NCI-H524 treated with DMSO at 0.1 percent for 48 hours (cell line): ENCODE measurements at places on chromosomes 7 and 10.

GRCh38 chr7:14385074-14385473 is 395.6 kb upstream of the ETV1 start:
- no peak for DNase-seq

GRCh38 chr10:51178634-51179033 is 104.3 kb downstream of the PRKG1 start:
- DNase-seq, result no peak

GRCh38 chr7:77484785-77485184 is 52.3 kb upstream of the PTPN12 start:
- no peak for DNase-seq

GRCh38 chr7:134513169-134513752 is 14.1 kb upstream of the AKR1B10 start:
- DNase-seq, result no peak

DNA sequence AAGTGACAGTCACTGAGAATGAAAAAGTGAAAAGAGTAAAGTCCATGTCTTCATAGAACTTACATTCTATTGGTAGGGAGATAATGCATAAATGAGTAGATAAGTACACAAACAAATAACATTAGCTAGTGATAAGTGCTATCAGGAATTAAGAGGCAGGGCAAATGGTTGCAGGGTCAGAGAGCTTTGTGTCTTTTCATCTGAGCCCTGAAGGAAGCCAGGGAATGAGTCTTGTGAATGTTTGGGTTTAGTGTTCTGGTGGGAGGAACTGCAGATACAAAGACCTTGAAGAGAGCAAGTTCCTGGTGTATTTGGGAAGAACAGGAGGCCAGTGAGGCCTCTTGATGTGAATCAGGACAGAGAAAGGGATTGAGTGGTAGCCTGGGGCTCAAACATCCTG is 183.8 kb downstream of the CTTNBP2 start:
- no peak for DNase-seq

DNA sequence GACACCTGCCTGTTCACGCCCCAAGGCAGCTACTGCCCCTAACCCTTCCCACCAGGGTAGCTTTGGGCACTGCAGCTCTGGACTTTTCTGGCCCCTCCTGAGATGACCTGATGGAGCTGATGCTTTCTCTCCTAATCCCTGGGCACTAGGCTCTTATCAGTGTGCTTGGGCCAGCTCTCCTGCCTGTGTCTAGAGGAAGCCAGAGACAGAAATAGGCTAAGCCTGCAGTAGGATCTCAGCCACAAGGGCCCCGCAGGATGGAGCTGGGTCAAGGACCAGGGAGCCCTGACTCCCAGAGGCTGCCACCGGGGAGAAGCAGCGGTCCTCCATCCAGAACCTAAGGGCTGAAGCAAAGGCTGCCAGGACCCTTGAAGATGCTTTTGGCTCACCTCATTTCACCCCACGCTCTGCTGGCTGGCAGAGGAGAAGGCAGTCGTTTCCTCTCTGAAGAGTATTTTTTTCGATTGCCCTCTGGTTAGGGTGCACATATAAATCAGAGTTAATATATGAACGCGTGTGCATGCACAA is 580.8 kb downstream of the GALNT17 start:
- no peak for DNase-seq

DNA sequence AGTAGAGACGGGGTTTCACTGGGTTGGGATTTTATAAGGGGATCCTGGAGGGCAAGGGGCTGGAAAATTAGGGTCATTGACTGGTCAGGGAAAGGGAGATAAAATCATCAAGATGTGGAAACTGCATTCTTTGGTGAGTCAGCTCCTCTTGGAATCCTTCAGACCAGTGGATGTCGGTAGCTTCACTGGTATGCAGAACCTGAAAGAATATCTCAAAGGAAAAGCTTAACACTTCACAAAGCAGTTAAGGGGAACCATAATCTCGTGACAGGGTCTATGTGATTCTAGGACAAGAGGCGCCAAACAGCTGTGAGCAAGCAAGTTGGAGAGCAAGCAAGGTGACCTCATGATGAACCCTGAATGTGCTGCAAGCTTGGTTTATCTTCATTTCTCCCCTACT is 634.7 kb upstream of the AUTS2 start:
- no peak for DNase-seq

DNA sequence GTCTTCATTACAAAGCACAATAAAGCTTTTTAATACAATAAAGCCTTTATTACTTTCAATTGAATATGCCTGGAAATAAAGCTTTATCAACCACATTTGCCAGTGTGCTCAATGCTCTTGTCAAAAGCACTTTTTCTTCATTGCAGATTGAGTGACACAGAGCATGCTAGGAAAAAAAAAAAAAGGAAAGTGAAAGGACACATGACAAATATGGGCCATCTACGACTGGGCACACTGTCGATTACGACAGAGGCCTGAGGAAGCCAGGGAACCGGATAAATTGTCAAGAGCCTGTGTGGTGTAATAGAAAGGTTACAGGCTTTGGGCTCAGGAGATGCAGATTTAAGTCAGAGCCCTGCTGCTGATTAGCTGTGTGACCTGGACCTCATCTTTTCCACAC is 84.8 kb upstream of the LRGUK start:
- DNase-seq, result no peak

DNA sequence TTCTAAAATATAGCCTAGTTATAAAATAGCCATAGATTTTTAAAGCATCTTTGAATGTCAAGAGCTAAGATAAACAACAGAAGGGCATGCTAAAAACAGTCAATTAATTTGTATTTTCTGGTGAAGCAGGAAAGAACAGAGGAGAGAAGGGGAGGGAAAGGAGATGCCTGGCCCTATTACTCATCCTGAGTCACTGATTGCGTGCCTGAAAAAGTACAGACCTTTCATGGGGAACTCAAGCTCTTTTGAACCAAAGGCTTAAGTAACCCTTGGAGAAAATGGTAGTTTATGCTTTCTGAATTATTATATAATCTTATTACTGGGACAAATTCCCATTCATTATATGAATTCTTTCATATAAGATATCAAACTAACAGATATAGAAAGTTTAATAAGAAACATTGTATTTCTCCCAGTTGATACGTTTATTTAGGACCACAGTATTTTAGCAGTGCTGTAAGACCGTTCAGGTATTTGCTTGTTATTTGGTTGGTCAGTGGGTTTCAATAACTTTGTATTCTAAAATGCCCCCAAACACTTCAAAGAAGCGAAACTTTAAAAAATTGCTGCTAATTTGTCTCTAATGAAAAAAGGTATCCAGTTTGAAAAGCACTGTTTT is 151.3 kb downstream of the HGF start:
- DNase-seq, result no peak

DNA sequence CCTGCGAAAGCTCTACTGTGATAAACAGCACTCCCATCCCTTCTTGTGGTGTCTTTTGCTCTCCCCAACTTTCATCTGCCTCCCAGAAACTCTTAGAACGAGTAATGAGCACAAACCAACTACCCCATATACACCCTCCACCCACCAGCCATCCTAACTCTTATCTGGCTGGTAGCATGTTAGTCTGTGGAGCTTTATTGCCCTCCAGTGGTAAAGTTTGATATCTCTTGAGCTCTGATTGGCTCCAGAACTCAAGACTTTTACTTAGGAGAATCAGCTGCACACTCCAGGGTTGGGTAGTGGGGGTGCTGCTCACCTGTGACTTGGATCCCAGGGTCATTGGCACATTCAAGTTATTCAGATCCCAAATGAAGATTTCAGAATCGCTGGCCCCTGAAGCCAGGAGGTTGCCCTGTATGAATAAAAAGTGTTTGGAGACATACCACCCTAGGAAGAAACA is 10.9 kb downstream of the SEC31B start:
- DNase-seq, result no peak

DNA sequence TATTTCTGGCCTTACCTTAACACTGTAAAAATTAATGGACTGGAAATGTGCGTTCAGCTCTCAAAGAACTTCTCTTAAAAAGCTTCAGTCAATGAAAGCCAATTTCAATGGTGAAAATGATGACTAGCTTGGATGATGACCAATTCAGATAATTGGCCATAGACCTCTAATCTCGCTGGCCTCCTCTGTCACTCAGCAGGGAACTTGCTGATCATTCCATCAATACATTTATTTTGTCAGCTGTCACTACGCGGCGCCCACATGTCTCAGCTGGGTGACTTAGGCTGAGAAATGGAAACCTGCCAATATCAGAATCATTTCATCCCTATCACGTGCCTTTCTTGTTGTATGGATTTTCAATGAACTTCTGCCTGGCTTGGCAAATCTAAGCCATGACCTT is 673.0 kb upstream of the AUTS2 start:
- DNase-seq, result no peak

GRCh38 chr10:101569323-101569621 is 18.8 kb downstream of the POLL start:
- DNase-seq, result no peak

DNA sequence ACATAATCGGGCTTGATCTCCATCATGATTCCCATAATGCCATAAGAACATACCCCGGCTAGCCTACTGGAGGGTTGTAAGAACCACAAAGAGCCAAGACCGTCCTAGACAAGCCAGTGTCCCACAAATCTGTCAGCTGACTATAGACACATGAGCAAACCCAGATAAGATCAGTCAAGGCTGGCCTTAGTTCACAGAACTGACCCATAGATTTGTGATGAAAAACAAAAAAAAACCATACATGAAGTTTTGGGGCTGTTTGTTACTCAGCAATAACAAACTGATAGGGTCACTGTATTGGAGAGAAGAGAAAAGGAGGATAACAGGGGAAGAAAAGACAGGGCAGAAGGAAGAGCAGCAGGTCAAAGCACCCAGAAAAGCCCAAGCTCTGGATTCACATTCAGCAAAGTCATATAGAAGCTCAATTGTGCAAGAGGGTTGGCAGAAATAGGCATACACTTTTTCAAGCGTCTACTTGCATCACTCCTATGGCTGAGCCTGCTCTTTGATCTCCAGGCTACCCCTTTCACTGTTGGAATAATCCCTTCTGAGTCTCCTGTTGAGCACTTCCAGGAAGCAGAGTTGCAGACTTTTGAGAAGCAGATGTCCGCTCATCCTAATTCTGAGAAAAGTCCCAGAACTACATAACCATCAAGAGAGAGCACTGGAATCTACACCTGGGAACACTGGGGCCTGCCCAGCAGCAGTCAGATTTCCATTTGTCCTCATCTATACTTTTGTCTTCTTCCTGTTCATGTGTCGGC is 122.0 kb upstream of the HABP2 start:
- no peak for DNase-seq

DNA sequence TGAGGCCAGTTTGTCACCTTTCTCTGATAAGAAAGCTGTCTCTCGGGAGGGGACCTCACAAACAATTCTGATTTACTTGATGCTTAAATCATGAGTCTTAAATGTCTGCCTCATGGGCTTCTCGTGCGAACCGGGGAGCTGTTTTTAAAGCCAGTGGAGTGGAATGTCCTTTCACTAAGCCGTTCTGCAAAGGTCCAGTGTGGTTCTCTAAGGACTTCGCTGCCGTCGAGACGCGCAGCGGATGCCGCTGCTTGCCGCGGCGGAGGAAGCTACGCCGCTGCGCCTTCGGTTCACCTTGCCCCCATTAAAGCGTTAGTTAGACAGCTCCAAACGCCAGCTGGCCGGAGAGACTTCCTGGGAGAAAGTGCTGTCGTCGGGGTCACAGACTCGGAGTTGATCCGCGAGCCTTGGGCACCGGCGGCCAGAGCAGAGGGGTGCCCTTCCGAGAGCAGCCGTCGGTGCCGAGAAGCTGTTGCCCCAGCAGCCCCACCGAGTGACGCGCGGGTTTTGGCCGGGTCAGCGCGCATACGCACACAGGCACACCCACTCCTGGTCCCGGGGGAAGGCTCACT is 1.3 kb upstream of the HMX3 start:
- no peak for DNase-seq

DNA sequence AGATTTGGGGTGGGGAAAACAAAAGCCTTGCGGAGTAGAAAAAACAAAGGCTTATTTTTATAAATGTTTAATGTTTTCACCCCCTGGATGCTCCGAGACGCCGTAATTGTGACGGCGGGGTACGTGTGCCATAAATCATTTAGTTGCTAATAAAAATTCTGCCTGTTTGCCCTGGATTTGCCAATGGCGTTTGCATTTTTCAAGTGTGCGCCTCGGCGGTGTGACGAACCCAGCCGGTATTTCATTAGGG is 2.5 kb upstream of the TNRC18 start:
- no peak for DNase-seq

GRCh38 chr10:131088619-131089018 is 222.9 kb downstream of the TCERG1L start:
- no peak for DNase-seq

DNA sequence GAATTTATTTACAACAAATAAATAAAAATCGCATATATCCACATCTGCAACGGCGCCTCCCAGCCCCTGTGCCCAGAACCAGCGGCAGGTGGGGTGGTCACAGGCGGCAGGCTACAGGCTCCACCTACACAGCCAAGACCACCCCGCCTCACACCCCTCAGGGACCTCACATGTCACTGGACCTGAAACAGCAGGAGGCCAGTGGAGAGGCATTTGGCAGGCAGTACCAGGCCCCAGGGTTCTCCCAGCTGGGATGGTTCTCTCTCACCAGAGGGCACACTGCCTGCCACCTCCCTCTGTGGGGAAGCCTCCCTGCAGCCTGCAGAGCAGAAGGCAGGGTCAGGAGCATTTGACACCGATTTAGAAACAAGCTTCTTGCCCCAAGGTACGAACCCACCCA is 81.5 kb downstream of the MAD1L1 start:
- no peak for DNase-seq

- DNase-seq, result no peak
Measured at GRCh38 chr7:127995881-127996215, 35.4 kb downstream of the LRRC4 start.
